Stimulated activated CD4-positive, alpha-beta T cell treated with anti-CD3 and anti-CD28 coated beads, Interleukin-12 subunit alpha, Interleukin-12 subunit beta, amount 100 ng/mL, for 24 hours (primary cell): ENCODE measurements at places on chromosomes 12 and 14.

GRCh38 chr14:84482256-84483071 lies 1047.5 kb upstream of the FLRT2 start:
- DNase-seq, result no peak

- DNase-seq, result no peak
Measured at GRCh38 chr12:21849878-21850277, 75.4 kb upstream of the KCNJ8 start.

- DNase-seq, result no peak
Measured at GRCh38 chr12:116812238-116812637, 69.0 kb downstream of the HRK start.

DNA sequence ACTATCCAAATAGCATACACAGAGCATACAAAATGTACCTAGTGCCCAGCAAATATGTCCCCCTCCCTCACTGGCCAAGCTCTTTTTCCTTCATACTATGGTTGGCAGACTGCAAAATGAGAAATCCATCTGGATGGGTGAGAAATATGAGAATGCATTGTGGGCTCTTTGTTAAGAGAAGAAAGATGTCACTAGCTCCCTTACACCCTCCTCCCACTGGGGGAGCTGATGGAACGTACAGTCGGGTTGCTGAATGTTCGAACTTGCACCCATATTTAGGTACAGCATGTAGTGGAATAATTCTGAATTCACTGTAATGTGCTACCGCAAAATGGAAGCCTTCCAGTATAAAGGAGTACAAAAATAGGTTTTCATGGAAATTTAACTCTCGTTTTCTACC lies 377.4 kb downstream of the GRIN2B start:
- DNase-seq, result no peak

DNA sequence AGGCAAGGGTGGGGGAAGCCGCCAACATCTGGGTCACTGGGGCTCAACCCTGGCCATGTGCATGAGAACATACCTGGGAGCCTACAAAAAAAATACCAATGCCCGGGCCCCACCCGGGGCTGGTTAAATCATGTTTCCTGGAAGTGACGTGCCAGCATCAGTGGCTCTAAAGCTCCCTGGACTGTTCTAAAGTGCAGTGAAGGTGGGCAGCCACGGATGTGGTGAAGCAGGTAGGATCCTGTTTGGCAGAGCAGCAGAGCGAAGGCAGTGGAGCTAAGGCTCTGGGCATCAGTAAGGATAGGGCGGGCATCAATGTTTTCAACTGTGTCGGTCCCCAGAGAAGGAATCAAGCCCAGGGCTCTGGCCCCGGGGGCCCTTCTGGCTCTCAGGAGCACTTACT lies 525 bp upstream of the GPR68 start:
- no peak for DNase-seq

GRCh38 chr12:123264642-123265041 lies 7.0 kb downstream of the CDK2AP1 start:
- DNase-seq, result no peak

- peak; percentile 60 for DNase-seq
Measured at GRCh38 chr12:13211859-13212664, 15.5 kb downstream of the EMP1 start.

DNA sequence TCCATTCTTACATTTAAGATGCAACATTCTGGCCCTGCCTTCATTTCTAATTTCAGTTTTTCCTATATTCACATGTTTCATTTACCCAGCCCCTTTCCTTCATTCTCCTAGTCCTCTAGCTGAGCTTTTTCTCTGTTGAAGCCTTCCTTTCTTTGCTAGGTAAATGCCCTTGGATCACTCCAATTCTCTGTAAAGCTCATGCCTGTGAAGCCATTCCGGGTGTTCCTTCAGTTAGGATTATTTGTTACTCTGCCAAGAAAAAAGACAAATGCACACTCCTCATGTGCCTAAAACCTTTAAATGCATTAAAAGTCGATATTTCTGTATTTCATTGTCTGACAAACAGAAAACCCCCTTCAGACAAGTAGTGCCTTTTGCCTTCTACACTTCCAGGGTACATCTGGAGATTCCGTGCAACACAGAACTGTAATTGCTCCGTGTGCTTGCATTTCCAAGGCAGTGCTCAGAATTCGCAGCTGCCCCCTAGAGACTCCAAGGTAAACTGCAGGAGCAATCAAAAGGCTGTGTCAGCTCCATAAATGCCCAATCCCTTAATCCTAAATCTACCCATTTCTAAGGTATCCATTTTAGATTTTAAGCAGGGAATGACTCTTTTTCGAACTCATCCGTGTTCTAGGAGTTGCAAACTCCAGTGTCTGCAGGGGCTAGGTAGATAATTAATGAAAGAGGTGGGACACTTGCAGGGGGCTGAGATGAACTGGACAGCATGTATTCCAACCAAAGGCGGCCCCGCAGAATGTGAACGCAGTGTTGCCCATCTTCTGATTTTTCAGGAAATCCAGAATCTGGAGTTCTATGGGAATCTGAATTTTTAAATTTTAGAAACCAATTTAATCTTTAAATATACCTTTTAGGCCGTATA lies 320.2 kb downstream of the GRIN2B start:
- no peak for DNase-seq

GRCh38 chr14:54981698-54982097 lies 45.2 kb downstream of the WDHD1 start:
- DNase-seq, result no peak

- no peak for DNase-seq
Measured at GRCh38 chr12:58346032-58346632, 404.8 kb downstream of the ATP23 start.

- DNase-seq, result no peak
Measured at GRCh38 chr12:19945559-19946435, 422.5 kb upstream of the PDE3A start.

DNA sequence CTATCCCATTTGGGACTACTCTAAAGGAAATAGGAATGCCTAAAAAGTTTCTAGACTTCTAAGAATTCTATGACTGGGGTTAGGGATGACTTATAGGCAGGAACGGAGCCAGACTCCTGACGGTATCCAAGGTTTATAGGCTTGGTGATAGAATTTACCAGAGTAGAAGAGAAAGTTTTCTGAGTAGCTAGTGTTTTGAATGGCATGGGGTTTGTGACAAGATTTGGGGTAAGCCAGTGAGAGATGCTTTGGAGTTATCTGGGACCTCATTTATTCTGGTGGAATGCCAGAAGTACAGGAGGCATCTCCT lies 444.6 kb downstream of the RAD51B start:
- no peak for DNase-seq

DNA sequence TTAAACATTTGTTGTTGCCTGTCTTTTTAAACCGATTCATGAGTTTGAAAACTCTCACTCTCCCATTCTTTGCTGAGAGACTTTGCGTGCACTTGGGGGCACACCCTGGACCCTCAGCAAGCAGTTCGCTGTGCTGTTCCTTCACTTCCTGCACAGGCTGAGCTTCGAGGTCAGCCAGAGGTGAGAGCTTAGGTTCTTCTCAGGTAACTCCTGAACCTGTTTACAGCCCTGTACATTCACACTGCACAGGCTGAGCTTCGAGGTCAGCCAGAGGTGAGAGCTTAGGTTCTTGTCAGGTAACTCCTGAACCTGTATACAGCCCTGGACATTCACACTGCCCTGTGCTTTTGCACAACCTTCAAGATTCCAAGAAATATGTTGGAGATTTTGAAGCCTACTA lies 9.8 kb upstream of the CLECL1 start:
- no peak for DNase-seq

DNA sequence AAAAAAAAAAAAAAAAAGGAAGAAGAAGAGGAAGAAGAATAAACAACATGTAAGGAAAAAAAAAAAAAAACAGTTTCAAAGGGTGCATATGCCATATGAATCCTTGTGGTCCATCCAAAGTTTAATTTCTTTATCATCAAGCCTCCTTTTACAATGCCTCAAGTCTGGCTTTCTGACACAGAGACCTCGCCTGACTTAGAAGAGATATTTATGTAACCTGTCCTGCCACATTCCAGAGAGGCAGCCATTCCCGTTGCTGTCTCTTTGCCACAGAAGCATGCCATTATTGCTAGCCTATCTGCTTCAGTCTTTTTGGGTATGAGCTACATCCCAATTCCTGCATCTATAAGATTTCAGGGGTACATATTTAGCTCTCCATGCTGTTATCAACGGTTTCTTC lies 596.7 kb upstream of the ATP2B1 start:
- DNase-seq, result no peak

DNA sequence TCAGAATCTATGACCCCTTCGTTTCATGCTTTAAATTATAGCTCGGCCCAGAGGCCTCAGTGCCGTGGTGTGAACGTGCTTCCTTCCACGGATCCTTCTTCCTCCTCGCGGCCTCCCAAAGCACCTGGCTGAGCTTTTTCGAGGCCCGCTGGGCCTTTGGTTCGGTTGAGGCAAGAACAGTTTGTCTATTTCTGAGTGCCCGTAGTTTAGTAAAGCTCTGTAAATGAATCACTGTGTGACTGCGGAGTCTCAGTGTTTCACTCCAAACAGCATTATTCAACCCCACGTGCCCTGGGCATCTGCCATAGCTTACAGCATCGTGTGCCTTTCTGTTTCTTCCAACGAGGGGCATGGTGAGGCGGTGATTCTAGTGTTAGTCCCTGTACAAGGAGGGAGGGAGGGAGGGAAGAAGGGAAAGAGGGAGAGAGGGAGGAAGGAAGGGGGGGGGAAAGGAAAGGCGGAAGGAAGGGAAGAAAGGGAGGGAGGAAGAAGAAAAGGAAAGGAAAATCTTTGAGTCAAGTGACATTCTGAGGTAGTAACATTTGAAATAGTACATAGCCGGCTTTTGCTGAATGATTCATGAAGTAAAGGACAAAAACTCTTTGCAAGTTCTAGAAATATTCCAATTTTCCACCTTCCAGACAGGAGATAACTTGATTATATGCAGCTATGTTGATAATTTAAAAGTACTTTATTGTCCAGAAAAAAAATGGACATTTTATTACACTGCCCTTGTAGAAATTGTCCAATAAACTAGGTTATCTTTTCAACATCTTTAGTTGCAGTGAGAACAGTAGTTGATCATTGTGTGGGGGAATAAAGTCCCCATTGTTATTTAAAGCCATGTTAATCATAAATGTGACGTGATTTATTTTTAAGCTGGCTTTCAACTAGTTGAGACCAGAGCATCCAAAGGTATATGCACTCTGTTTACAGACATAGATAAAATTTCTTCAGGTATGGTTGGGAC lies 1.2 kb upstream of the TRIM9 start:
- DNase-seq, result no peak
